ENCODE measurements at places on chromosomes 6 and 20.

DNA sequence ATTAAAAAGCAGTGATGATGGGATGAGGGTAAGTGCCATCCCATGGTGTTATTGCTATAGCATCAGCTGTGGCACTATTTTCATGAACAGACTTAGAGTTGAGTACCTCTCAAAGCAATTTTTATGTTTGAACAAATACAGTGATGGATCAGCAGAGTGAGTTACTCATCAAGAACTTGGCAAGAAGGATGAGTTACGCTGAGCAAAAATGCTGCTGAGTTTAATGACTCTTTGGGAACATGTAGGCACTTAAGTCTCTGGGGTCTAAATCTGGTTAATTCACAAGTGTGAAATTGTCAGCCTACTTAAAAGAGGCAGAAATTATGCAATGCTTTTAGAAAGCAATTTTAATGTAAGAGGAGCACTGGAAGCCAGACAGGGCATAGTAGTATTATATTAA lies 78.5 kb upstream of the AHI1 start:
- DNase-seq: peak; percentile 63

DNA sequence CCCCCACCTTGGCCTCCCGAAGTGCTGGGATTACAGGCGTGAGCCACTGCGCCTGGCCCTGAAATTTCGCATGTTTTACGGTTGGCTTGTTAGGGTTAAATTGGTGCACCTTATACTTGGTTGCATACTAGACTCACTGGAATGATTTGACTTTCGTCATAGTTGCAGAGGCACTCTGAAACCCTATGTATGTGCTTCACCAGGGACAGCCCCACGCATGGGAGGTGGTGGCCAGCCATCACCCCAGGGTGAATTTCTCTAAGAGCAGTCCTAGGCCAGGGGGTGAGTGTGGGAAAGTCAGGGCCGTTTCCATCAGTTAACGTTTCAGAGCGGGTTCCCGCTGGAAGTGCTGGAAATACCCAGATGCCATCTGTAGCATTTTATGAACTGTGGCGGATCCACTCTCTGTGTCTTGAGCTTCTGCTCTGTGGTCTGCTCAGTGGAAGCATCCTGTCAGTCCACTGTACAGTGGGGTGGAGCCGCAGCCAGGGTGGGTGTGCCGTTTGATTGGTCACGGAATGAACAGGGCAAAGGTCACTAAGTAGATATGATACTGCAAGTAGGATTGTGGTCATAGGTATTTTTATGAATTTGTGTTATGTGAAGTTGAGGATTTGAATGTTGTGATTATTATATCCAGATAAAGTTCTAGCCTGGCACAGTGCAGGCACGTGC lies 13.2 kb downstream of the DNAJC5 start:
- DNase-seq: no peak

GRCh38 chr6:52310932-52311331 lies 26.4 kb upstream of the MCM3 start:
- DNase-seq: no peak

GRCh38 chr6:40359808-40360207 lies 227.4 kb downstream of the LRFN2 start:
- DNase-seq: no peak

GRCh38 chr6:111764238-111765175 lies 108.7 kb downstream of the FYN start:
- DNase-seq: no peak

DNA sequence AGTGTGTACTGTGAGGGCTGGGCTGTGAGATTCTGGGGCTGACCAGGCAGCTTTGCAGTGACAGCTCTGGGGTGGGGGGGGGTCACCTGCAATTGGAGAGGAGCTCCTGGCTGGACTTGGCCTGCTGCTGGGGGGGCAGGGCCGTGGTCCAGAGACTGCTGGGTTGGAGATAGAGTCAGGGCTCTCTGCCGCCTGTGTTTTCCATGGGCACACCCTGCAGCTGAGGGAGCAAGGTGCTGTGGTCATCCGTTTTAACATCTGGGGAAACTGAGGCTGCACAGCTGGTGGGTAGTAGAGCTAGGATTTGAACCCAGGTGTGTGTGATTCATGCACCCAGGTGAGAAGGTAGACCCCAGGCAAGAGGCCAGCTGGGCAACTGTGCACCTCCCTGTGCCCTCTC lies 7.3 kb downstream of the DLGAP4 start:
- no peak for DNase-seq

- no peak for DNase-seq
Measured at GRCh38 chr6:37273690-37274089, 15.7 kb upstream of the TMEM217 start.

DNA sequence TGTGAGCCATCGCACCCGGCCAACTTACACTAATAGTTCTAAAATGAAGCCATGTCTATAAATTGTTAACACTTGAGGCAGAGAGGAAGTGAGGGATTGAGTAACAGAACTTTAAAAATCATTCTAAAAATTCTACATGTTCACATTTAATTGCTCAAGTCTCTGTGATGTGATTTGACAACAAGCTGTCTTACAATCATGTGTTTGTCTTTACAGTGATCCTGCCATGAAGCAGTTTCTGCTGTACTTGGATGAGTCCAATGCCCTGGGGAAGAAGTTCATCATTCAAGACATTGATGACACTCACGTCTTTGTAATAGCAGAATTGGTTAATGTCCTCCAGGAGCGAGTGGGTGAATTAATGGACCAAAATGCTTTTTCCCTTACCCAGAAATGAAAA lies 23.6 kb downstream of the GTF2H5 start:
- no peak for DNase-seq

GRCh38 chr20:37480919-37481318 lies 40.1 kb upstream of the NNAT start:
- DNase-seq: no peak

GRCh38 chr6:57327311-57327710 lies 9.9 kb downstream of the PRIM2 start:
- no peak for DNase-seq

GRCh38 chr20:8390037-8390433 lies 258.0 kb downstream of the PLCB1 start:
- DNase-seq: no peak

- no peak for DNase-seq
Measured at GRCh38 chr20:6595704-6596103, 171.8 kb upstream of the BMP2 start.

DNA sequence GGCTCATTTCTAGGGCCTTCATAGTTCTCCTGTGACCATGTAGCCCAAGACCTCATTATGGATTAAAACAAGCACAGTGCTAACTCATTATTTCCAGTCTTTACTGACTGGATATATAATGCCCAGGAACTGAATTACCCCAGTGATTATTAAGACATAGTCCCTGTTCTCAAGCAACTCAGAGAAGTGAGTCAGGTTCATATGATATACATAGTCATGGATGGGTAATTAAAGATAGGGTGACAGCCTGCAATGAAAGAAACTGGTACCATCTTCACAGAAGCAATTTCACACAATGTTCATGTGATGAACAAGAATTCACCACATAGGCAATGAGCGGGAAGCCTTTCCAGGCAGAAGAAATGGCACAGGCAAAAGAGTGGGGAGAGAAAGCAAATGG lies 3.5 kb downstream of the TRIM27 start:
- DNase-seq: no peak

GRCh38 chr6:2536451-2536850 lies 214.3 kb downstream of the MYLK4 start:
- no peak for DNase-seq

DNA sequence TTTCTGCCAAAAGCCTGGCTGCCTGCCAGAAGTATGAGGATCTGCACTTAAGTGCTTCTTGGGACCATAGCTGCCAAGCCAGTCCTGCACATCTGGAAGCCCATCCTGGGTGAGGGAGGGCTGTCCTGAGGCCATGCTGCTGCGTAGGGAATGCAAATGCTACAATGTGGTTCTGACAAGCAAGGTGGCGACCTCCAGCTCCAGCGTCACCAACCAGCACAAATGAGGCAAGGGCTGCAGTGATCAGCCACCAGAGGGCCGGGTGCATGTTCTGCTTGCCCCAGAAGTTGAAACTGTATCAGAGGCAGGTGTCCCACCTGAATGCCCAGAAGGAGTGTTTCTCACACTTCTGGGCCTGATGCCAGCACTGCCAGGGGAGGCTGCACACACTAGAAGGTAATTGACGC lies 99.1 kb upstream of the KCNQ5 start:
- peak; percentile 17 for DNase-seq

GRCh38 chr6:89260310-89260709 lies 43.2 kb upstream of the GABRR1 start:
- DNase-seq: no peak

DNA sequence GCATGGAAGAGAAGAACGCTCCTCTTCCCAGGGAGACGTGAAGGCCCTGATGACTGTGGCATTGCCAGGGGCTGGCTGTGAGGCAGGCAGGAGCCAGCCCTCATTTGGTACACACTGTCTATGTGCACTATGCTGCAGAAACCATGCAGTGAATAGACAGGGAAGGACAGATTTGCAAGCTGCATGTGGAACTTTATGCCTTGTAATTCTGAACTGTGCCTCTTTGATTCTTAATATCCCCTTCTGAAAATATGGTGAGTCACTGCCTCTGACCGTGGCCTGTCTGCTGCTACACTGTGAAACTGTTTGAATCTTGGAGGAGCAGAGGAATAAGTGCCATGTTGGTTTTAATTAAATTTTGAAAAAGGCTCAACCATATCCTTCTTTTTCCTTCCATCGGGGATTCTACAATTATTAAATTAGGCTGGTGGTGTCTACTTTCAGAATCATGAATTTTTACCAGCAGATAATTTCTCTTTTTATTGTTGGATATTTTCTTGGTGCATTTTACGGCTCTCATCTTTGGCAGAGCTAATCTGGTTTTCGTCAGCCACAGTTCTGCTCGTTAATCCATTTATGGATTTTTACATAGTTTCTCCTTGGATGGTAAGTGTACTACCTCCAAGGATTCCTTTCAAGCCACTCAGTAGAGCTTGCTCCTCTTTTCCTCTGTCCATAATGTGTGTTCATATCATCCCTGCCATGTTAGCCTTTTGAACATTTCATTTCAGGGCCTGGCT lies 301.0 kb upstream of the SLC35B3 start:
- no peak for DNase-seq

DNA sequence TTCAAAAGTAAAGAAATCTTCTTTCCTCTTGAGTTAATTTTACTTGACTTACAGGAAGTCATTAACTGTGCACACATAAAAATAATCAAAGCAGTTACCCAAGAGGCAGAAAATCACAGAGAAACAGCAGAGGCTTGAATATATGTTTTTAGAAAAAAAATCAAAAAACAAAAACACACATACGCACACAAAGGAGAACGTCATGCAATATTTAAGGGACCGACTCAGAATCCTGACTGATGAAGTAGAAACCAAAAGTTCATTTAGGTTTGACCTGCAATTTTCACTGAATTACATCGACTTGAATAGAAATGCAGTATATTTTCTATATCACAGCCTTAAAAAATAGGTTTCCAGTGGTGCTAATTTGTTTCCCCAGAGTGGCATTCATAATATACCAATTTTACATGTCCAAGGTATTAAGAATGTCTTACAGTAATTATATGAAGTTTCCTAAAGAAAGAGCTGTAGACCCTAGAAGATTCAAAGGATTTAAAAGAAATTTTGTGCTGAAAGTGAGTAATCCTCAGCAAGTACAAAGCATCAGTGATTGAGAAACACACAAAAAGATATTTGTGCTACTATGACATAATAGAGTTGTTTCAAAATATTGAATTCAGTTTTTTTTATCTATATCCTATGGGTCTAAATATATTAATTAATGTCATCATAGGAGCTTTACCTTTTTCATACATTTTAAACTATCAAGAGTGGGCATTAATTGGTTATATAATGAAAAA lies 358.5 kb upstream of the RUNX2 start:
- DNase-seq: no peak

- no peak for DNase-seq
Measured at GRCh38 chr6:320351-321157, 28.3 kb downstream of the DUSP22 start.

DNA sequence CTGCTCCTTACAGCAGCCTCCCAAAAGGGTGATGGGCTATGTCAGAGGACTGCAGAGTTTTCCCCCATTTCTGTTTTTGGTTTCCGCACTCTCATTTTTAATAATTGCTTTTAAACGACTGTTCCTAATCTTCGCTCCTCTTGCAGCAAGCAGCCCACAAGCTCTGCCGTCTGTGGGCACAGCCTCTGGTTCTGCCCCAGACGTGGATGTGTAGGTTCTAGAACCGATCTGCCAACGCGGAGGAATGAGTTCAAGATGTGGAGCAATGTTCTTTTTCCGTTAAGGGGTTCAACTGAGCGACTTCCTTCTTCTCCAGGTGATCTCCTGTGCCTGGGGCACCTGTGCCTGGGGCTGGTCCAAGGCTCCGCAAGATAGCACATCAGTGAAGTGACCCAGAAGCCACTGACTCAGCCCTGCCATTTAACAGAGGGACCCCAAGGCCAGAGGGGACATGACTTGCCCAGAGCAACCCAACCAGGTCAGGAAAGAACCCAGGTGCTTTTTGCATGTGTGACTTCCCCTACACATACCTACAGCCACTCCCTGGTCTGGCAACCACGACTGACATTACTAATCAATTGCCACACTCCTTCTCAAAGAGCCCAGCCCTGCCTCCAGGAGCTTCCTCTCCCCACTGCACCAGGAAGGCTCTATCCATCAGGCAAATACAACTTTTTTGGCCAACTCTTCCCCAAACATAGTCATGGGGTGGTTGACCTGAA lies 22.7 kb downstream of the PMEPA1 start:
- DNase-seq: no peak

DNA sequence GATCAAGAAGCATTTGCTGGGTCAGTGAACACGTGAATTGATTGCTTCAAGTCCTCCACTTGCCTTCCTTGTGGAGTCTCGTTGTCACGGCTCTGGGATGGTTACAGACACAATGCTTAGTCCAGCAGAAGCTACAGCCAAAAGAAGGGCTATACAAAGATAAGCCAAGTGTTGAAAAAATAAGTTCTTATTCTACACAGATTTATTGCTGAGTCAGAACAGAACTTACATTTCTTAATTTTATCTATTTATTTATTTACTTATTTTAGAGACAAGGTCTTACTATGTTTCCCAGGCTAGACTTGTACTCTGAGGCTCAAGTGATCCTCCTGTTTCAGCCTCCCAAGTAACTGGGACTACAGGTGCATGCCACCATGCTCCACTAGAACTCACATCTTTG lies 199.0 kb downstream of the MYLK4 start:
- no peak for DNase-seq

GRCh38 chr6:55388211-55388610 lies 60.9 kb downstream of the GFRAL start:
- DNase-seq: peak; percentile 69

DNA sequence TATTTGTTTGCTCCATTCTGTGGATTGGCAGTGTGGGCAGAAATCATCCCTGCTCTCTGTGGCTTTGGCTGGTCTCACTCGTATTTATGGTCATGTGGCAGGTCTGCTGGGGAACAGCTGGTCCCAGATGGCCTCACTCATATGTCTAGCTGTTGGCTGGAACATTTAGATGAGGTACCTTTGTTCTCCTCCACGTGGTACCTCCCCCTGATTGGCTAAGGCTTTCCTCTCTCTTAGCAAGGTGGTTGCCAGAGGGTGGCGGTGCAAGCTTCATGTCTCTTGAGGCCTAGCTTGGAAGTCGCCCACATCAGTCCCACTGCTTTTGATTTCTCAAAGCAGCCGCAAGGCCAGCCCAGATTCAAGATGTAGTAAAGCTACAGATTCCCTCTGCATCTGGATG lies 348.5 kb upstream of the BTBD3 start:
- no peak for DNase-seq

GRCh38 chr6:116034327-116034726 lies 26.4 kb downstream of the FRK start:
- peak; percentile 51 for DNase-seq
